Glomerular endothelial cell (primary cell): ENCODE measurements at places on chromosomes 5 and 9.
A peak's percentile ranks its signal among the peaks of the same experiment; 100 is the strongest.

- DNase-seq, result no peak
Observed at GRCh38 chr5:138491284-138491648, 26.0 kb downstream of the EGR1 start.

DNA sequence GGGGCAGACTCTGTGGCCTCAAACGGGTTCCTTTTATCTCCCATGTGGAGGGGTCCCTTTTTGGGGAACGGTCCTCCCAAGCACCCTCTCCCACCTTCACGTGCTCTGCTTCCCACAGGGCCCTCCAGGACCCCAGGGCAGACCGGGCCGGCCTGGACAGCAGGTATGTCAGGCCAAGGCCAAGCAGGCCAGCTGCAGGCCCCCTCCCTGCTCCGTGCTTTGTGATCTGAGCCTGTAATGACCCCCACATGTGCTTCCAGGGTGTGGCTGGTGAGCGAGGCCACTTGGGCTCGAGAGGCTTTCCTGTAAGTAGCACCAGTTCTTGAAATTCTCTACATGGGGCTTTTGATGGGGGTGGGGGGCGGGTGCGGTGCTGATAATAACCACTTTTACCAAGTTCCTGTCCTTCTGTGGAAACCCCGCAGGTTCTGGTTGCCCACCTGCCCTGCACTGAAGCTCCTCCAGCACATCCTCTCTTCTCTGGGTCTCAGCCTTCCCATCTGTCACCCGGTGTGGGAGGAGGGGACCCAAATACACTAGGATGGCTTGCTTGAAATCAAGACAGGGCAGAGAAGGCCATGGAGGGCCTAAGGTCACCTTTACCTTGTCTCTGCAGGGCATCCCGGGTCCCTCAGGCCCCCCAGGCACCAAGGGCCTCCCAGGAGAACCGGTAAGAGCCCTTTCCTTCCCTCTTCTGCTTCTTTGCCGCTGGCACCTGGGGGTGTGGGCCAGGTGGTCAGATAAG lies 57.9 kb upstream of the ORM1 start:
- DNase-seq, result no peak

GRCh38 chr5:72543811-72544210 lies 36.6 kb upstream of the ZNF366 start:
- no peak for DNase-seq

- peak; percentile 70 for DNase-seq
Observed at GRCh38 chr5:89930591-89931392, 478.8 kb downstream of the CETN3 start.

GRCh38 chr5:85998656-85999055 lies 619.1 kb upstream of the COX7C start:
- no peak for DNase-seq

DNA sequence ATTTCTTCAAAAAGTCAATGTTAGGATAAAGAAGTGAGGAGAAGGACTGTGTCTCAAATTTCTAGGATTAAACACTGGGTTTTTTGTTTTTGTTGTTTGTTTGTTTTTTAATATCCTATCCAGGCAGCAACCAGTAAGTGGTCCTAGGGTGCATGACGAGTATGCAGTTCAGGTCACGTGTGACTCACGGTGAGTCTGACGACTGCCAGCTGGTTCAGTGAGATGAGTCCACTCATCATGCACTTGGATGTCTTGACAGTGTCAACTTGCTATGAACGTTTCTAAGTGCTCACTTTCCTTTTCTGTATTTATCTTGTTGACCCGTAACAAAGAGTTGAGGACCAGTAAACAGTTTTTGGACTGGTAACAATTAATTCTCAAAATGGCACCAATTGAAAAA lies 32.7 kb downstream of the ATG10 start:
- no peak for DNase-seq

GRCh38 chr5:124747791-124748686 lies 1.6 kb upstream of the ZNF608 start:
- DNase-seq, result peak; percentile 25

DNA sequence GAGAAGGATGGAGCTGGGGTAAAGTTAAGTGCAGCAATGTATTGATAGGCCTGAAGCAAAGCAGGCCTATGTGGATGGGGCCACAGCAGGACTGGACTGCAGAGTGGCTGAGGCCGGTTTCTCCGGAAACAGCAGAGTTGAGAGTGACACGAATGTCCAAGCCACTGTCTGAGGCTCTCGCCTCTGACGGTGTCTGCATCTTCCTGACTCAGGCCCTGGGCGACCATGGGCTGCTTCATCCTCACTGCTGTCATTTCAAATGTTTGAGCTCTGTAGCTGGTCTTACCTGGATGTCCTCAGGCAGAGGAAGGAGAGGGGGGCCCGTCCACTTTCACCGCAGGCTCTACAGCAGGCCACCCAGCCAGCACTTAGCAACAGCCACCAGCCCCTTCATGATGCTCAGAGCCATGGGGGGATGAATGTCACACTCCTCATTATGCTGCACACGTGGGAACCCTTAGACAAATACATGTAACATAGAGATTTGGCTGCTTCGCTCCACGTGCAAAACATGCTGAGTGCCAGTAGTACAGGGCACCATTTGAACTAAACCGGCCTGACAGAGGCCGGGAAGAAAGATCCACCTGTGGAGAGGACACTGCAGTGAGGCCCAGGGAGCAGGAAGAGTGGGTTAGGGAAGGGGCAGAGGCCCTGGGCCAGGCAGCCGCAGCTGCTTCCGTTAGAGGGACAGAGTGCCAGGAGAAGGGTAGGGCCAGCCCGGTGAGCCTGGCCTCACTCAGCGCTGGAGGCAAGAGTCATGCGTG lies 31.7 kb upstream of the NXNL2 start:
- no peak for DNase-seq

DNA sequence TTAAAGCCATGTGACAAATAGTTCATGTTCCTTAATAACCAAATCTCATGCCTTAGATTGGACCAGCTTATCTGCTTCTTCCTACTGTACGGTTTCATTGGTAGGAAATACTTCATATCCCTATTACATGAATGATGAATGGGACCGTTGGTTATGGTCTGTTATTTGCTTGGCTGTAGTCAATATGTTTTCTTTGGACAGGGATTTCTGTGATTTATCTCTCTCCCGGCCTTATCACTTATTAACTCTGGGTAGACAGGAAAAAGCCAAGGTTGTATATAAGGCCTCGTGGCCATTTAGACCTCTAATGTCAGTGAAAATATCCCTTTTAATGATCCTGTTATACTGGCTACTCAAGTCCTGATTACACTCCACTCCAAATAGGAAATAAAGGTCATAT lies 330.6 kb downstream of the EBF1 start:
- DNase-seq, result no peak

- no peak for DNase-seq
Observed at GRCh38 chr5:134534058-134534725, 8.7 kb downstream of the JADE2 start.

DNA sequence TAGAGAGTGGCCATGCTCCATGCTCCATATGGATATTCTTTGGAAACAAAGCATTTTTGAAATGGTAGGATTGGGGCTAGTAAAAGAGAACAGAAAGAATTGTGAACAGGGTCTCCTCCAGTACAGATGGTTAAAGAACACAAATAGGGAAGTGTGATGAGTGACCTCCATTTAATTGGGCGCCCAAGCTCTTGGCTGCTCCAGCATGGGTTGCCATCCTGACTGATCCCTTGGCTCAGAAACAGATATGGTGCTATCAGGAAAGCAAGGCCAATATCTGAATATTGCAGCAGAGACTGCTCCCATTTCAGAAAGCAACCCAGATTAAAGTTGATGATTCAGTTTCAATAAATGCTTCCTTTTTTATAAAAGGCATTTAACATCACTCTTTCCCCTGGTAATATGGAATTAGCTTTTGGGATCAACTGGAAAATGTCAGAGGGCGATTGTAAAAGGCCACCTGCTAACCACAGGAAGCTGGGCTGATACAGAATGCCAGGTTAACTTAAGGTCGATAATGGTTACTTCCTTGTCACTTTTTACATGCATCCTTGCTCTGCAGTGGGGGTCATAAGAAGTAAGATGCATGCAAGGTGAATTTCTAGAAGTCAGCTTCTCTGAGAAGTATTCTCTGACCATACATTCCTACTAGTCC lies 52.9 kb downstream of the TMC1 start:
- DNase-seq, result no peak

- DNase-seq, result no peak
Observed at GRCh38 chr5:136927571-136927970, 562.2 kb upstream of the TRPC7 start.
